H1 (cell line): ENCODE measurements at places on chromosomes 1 and 21.

- no peak for DNase-seq
These were observed 334.8 kb upstream of the KAZN start for GRCh38 chr1:14263671-14264070.

GRCh38 chr1:56578138-56578962 is 1.0 kb downstream of the PLPP3 start:
- DNase-seq: no peak

DNA sequence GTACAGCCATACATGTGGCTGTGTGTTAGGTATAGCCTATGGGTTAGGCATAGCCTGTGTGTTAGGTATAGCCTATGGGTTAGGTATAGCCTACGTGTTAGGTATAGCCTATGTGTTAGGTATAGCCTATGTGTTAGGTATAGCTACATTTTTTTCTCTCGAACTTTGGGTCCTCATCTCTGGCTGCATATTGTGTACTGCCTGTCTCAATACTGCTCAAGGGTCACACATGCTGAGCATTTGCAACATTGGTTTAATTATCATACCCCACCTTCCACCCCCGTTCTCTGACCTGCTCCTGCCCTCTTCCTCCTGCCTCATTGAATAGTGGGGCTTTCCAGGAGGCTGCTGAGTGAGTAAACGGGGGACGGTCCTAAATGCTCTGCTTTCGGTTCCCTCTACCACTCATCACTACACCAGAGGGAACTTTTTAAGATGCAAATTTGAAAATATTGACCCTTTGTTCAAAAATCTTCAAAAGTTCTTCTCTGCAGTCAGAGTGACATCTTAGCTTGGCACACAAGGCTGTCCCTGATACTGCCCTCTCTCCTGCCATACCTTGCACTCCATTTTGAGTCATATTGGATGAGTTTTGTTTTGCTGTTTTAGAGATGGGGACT is 17.8 kb downstream of the OR2B11 start:
- no peak for DNase-seq

- peak; percentile 47 for DNase-seq
These were observed 294.0 kb upstream of the C1orf87 start for GRCh38 chr1:60367532-60367931.

DNA sequence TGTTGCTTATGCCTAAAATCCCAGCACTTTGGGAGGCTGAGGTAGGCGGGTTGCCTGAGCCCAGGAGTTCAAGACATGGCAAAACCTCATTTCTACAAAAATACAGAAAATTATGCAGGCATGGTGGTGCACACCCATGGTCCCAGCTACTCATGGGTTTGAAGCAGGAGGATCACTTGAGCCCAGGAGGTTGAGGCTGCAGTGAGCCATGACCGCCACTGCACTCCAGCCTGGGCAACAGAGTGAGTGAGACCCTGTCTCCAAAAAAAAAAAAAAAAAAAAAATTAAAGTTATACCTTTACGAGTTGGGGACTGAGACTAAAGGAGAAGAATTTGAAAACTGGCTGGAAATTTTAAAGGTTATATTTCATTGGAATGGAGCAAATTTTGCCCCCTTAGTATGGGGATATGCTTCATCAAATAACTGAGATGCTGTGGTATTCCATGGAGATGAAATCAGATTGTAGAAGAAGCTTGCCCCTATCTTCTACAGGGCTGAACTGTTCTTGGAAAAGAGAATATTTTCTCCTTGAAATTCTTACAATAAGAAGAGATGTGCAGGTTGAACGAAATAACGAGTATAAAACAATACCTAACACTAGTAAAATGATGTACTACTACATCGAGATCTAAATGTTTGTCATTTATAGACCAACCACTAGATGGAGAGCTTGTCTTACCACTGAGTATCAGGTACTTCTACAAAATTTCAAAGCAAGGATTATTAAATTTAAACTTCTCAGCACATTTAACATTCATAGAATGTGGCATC is 34.9 kb upstream of the SCYL3 start:
- DNase-seq: no peak

- DNase-seq: no peak
These were observed 7.0 kb upstream of the TRIM45 start for GRCh38 chr1:117128323-117129079.

- DNase-seq: no peak
These were observed 400.6 kb downstream of the NTNG1 start for GRCh38 chr1:107541412-107541811.

GRCh38 chr1:92483610-92484471 is 2.9 kb downstream of the GFI1 start:
- DNase-seq: peak; percentile 87

GRCh38 chr1:27397749-27398148 is 5.3 kb downstream of the GPR3 start:
- DNase-seq: no peak

GRCh38 chr1:23150742-23151141 is 17.9 kb downstream of the LUZP1 start:
- no peak for DNase-seq

DNA sequence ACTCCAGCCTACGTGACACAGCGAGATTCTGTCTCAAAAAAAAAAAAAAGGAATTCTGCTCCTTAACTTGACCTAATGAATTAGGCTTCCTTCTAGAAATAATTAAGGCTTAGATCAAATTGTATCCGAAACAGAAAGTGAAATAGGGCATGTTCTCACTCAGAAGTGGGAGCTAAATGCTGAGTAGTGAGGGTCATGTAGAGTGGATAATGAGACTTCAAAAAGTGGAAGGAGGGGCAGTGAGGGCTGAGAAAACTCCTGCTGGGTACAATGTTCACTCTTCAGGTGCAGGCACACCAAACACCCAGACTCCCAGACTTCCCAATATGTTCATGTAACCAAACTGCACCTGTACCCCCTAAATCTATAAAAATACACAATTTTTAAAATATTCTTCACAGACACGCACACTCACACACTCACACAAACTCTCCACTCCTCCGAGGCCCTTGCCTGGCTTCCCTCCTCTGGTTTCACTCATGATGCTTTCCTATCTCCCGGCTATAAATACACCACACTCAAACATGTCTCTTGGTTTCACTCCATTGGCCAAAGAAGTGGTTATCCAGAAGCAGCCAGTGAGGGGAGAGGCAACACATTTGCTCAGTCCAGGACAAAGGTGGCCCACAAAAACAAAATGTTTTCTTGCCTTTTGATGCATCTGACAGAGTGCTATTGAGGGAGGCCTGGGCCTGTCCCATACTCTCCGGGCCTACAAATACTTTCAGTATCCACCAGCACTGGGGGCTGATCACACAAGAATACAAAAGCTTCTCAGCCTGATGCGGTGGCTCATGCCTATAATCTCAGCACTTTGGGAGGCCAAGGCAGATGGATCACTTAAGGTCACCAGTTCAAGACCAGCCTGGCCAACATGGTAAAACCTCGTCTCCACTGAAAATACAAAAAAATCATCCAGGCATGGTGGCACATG is 249.2 kb downstream of the TOMM20 start:
- no peak for DNase-seq

DNA sequence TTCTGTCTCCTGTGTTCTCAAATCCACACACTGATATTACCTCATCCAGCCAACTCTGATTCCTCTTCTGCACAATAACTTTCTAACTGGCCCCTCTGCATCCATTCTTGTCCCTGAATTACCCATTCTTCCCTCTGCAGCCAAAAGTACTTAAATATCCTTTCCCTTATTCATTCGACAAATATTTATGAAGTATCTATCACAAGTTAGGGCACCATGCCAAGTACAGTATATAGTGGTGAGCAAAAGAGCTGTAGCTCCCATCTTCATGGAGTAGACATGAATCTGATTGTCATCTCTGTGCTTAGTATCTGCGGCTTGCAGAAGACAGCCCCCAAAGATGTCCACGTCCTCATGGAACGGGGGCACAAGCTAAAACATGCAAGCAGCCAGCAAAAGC is 316.8 kb downstream of the SETD4 start:
- no peak for DNase-seq

DNA sequence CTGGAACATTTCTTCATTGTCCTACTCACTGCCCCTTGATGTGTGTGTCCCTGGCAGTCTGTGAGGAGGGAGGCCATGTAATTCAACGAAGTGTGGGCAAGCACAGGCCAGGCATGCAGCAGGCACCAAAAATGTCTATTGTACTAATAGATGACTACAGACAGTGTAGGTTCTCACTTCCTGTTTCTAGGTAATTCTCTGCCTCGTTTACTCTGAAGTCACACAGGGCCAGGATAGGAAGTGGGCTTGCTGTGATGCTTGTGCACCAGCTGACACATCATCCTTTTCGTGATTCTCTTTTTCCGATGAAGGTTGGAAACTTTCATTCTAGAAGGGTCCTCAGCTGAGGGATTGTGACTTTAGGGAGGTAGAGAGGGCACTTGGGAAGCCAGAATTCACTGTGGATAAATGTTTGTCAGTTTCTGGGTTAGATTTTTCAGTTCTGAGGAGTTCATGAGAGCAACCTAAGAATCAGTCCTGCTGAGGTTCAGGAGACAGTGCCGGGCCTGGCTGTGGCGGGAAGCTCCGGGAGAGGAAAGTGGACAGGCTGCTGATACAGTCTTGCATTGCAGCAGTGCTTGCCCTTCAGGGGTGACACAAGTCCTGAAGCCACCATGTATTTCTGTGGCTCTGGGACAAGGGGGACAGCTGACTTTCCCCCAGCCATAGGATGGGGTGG is 4.3 kb upstream of the CSF1 start:
- DNase-seq: no peak
